Gastrocnemius medialis (tissue), 4 donors: ENCODE measurements at places on chromosomes 2 and 18. TPM values are rescaled to one million over a fixed set of nuclear protein-coding genes. Genes with fewer than 3 reads are reported as not detected.

CCDC150 gene
- total RNA-seq, result not detected

- no peak for DNase-seq
Observed at GRCh38 chr2:55431982-55432627, 12.4 kb upstream of the CCDC88A start.

MALL gene
- total RNA-seq, result 3.8 TPM

DNA sequence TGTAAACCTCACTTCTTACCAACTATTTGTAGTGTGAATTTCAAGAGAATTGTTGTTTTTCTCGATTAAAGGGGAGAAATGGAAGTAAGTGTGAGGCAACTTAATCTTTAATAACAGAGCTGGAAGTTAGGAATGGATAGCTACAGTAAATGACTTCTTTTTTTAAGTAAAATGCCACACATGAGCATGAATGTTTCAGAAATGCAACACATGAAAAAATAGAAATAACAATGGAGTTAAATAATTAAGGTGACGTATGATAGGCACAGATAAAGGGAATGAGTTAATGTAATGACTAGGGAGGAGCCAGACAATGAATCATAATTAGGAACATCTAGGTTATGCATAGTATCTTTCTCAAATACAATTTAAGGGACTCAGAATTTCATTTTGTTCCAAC is 3.4 kb downstream of the REL start:
- DNase-seq, result no peak

- no peak for DNase-seq
Observed at GRCh38 chr2:183459466-183459865, 335.2 kb downstream of the NUP35 start.

TRIB2 gene
- 17.2 TPM for total RNA-seq

DNA sequence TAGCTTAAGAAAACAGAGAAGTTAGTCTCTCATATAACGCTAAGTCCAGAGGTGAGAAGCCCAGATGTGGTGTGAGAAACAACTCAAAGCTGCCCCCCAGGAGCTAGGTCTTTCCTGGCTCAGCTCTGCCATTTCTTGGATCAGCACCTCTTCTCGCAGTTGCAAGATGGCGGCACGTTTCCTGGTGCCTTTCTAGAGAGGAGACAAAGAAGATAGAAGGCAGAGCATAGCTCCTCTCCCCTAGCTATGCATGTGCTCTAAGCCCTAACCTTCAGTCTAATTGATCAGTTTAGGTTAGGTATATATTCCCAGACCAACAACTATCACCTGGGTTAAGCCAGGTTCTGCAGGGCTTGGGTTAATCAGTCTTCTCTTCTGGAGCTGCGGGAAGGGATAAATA is 119.5 kb upstream of the RAB12 start:
- DNase-seq, result no peak

CAPN10 gene
- 12.2 TPM for total RNA-seq

- no peak for DNase-seq
Observed at GRCh38 chr2:81196933-81197628, 892.5 kb upstream of the LRRTM1 start.

GRHL1 gene
- total RNA-seq, result 0.52 TPM

DNA sequence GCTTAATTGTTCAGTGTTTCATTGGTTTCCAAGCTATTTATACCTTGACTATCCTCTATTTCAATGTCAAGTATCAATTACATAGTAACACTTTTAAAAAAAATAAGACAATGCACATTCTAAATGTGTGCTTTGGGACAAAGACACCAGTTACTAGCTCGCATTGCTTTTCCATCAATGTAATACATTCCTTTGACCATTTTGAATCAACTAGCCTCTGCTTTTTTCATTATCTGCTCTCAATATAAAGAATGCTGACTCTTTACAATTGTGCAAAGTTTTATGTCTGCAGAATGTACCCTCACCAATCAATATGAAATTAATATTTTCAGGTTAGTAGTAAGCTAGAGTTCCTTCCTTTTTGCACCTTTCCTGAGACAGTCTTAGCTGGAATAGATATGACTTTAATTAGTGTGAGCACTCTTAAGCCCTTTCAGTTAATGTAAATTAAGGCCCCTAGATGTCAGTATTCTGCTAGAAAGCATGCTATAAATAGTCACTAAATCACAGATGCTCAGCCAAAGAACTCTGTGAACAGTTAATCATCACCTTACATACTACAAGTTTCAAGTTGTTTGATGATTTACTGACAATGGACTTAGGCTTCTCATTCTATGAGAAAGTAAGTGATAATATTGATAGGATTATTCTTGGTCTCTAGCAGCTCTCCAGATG is 413.6 kb downstream of the PTH2R start:
- no peak for DNase-seq

CNGA3 gene
- total RNA-seq, result not detected

- DNase-seq, result peak; percentile 46
Observed at GRCh38 chr2:237744613-237745249, 53.8 kb upstream of the RBM44 start.

GRCh38 chr2:128591022-128591860 is 272.6 kb upstream of the HS6ST1 start:
- DNase-seq, result no peak
